ENCODE measurements at places on chromosomes 3 and 15.

DNA sequence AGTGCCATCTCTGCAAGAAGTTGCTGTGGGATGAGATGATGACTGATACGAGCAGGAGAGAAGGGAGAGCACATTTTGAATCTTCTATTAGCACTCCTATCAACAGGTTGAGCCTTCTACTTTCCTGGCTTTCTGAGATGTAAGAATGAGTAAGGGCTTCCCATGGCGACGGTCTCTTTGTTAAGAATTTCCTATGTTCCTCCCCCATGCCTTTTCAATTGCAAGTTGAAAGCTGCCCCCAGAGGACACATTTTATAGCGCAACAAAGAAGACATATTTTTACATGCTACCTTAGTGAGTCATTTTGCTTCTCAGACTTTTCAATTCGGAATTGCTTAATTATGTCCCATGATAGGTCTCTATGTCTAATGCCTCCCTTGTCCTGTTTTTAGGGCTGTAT, 71.3 kb upstream of the LRTM1 start:
- peak; percentile 12 for DNase-seq

- no peak for DNase-seq
Measured at GRCh38 chr3:197709135-197709534, 27.6 kb downstream of the RUBCN start.

GRCh38 chr3:174439331-174440252, 419.5 kb upstream of the NAALADL2 start:
- no peak for DNase-seq

- DNase-seq, result no peak
Measured at GRCh38 chr3:139447486-139447885, 28.8 kb downstream of the RBP2 start.

DNA sequence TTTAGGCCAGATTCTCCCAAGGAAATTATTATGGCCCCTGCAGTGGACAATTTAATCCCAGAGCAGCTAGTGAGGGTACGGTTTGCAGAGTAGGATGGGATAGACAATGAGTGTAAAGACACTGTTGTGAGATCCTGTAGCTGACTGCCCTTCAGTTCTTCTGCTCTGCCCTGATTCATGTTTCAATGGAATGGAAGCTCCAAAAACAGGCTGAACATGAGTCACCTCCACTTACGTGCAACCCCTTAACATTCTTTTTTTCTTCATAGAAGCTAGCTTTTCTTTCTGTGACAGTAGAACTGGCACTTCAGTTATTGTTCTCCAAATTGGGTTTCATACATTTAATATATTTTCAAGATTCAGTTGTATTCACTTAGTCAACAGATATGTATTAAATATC, 32.1 kb downstream of the CLDN18 start:
- DNase-seq, result no peak
